Psoas muscle (tissue), 8 donors: ENCODE measurements at places on chromosomes 2 and 18.

DNA sequence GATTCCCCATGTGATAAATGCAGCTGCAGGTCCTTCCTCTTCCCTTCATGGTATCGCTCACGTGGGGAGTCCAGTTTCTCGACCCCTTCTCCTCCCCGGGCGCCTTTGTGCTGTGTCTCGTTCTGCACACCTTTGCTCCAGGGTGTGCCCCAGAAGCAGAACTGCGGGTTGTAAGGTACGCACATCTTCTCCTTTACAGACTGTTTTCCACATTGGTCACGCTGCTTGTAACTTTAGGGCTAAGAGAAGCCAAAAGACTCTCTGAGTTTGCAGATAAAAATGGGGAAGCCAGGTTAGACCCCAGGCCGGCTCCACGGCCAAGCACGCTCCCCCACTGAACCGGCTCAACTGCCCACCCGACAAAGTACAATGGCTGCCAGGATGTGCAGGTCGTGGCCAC lies 45.9 kb upstream of the TFCP2L1 start:
- no peak for DNase-seq

GRCh38 chr2:96320728-96321622 lies 4.1 kb upstream of the ITPRIPL1 start:
- DNase-seq: peak; percentile 65

DNA sequence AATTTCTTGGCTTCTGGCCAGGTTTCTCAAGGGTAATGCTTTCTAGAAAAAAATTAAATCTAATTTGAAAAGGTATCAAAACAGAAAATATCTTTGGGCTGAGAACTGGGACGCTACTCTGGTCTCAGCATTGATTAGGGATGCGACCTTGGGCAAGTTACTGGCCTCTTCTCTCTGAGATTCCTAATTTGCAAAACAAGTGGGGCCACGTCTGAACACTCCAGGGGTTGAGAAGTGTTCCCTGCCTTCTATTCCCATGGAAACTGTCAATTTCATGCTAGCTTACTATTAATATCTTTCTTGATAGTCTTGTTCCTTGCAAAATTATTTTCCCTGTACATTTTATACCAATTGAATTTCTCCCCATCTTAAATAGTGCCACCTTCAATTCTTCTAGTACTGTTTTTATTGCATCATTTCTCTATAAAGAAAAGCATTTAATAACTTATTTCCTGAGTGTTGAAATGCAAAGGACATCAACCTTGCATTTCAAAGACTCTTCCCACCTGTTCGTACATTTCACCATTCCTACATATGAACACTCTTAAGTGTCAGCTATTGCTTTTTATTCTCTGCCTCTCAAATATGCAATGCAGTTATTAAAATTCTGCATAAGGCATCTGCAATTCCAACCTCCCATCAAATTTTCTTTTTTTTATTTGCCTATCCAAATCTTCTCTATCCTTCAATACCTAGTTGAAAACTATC lies 118.3 kb upstream of the DSEL start:
- no peak for DNase-seq

- peak; percentile 46 for DNase-seq
Measured at GRCh38 chr18:79413901-79414300, 18.2 kb downstream of the NFATC1 start.

GRCh38 chr18:80238651-80239260 lies 8.6 kb downstream of the PARD6G start:
- DNase-seq: no peak

GRCh38 chr2:117982376-117983033 lies 31.4 kb downstream of the CCDC93 start:
- no peak for DNase-seq

DNA sequence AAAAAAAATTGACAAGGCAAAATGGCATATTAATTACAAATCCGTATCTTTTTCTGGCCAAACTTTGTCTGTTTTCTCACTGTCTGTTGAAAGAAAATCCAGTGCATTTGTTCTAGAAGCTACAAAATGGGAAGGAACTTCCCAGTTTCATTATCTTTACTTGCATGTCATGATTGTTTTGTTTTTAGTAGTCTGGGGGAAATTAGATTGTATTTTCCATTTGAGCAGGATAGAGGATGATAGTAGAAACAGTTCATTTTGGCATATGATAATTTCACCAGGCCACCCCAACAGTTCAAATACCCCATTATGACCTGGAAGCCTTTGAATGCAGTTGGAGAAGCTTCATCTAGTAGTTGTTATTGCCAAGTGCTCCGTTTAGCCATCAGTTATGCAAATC lies 77.5 kb upstream of the RANBP2 start:
- no peak for DNase-seq

DNA sequence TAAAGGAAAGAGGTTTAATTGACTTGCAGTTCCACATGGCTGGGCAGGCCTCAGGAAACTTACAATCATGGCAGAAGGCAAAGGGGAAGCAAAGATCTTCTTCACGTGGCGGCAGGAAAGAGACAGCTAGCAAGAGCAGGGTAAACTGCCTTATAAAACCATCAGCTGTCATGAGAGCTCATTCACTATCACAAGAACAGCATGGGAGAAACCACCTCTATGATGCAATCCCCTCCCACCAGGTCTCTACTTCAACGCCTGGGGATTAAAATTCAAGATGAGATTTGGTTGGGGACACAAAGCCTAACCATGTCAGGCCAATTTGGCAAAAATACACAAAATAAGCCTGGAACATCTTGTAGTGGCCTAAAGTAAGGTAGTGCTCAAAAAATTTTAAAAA lies 152.6 kb downstream of the COL6A3 start:
- DNase-seq: no peak

GRCh38 chr2:46335391-46336282 lies 38.4 kb downstream of the EPAS1 start:
- no peak for DNase-seq

GRCh38 chr2:39394516-39394961 lies 42.5 kb downstream of the MAP4K3 start:
- no peak for DNase-seq

GRCh38 chr2:132692816-132693215 lies 22.8 kb upstream of the LYPD1 start:
- DNase-seq: no peak

GRCh38 chr2:135694711-135695110 lies 46.9 kb upstream of the UBXN4 start:
- DNase-seq: no peak

GRCh38 chr2:64400733-64401528 lies 53.0 kb upstream of the LGALSL start:
- no peak for DNase-seq

DNA sequence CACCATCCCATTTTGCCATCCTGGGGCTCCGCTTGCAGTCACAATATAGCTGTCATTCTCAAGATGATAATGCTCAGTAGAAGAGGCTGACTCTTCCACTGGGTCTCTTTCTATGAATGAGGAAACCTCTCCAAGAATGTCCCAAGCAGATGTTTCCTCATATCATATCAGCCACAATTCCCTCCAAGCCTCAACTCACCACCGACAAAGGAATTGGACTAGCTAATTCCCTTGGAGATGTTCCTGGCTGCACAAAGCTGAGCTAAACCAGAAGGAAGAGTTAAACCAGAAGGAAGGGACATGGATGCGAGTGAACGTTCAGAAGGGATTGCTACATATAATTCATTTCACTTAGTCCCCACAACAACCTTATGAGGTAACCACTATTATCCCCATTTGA lies 65.0 kb upstream of the NPAS2 start:
- no peak for DNase-seq

DNA sequence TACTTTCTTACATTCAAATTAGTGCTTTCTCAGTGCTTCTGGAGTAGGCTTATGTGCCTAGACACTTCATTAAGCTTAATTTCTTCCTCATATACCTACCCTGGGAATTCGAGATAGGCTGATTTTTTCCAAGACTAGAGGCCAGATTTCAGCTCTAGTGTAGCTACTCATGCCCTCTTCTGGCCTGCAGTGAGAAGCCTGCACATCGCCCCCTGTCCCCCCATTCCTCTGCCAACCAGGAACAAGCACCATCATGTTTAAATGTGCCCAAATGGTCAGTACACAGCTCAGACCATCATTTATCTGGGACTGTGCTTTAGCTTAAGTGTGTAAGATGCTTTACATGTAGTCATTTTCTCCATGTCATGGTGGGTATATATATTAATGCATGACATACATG lies 1218.8 kb upstream of the LRRTM1 start:
- DNase-seq: no peak

- no peak for DNase-seq
Measured at GRCh38 chr2:228135300-228135699, 46.2 kb downstream of the SPHKAP start.

DNA sequence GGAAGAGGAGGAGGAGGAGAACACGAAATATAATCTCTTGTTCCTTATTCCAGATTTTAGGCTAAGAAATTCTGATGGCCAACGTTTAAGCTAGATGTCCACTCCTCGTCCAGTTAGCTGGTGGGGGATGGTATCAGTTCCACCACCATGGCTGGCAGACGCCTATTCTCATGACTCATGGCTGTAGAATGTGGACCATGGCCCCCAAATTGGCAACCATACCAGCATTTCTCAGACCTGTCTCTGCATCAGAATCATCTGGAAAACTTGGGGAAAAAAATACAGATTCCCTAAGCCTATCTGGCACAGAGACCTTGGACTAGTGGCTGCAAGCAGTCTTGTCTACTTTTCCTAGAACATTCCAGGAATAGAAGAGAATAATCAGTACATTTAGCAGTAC lies 267.7 kb upstream of the SIX2 start:
- DNase-seq: no peak

DNA sequence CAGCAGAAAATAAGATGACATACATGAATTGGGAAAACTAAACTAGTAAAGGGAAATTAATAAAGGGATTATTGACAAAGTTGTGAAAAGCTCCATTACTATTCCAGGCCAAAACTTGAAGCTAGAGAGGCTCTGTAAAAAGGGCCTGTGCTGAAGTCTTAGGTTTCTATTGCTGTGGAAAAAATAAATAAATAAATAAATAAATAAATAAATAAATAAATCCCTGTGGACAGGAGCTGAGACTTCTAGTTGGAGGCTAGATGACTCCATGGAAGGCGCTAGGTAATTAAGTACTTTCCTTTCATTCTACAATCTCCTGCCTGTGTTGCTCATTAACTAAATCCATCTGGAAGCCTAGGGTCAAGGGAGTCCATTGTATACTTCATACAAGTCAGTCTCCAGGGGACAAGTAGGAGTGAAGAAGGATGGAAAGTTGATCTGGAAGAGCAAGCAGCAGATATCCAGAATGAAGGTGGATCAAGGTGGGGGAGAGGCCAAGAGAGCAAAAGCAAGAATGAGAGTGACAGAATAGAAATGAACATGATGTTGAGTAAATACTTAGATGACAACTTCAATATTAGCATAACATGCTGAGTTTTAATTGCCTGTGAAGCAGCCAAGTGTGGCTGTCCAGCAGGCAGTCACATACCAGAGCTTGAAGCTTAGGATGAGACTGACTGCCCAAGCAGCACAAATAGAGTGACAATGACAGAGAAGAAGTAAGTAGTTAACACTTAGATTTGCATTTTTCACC lies 26.2 kb upstream of the CCNT2 start:
- no peak for DNase-seq

- no peak for DNase-seq
Measured at GRCh38 chr2:219104107-219105035, 43.6 kb upstream of the IHH start.

DNA sequence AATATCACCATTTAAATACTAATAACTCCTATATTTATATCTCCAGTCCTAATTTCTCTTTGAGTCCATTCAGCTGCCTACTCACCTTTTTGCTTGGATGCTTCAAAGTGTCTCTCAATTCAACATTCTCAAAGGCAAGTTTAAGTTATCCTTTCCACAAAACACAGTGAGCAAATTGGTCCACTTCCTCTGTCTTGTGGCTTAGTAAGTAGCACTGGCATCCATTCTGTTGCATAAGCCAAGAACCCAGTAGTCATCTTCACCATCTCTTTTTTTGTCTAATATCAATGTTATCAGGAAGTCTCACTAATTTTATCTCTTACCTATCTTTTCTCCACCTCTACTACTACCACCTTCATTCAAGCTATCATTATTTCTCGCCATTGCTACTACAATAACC lies 27.4 kb upstream of the IL1RL1 start:
- no peak for DNase-seq

DNA sequence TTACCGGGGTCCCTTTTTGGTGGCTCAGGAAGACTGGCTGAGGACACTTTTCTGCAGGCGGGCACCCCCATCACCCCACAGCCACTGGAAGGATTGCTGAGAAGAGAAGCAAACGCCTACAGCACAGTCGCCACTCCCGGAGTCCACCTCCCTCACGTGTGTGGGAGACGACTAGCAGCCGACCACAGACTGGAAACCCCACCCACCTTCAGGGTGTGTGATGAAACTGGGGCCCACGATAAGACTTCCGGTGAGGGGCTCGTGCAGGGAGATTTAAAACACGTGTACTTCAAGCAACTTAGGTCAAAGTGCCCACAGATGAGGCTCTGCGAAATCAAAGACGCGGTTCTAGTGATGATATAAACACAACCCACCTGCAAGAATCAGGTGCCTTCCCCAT lies 26.3 kb downstream of the MBP start:
- no peak for DNase-seq

- peak; percentile 71 for DNase-seq
Measured at GRCh38 chr2:239716536-239717318, 308.4 kb downstream of the NDUFA10 start.

DNA sequence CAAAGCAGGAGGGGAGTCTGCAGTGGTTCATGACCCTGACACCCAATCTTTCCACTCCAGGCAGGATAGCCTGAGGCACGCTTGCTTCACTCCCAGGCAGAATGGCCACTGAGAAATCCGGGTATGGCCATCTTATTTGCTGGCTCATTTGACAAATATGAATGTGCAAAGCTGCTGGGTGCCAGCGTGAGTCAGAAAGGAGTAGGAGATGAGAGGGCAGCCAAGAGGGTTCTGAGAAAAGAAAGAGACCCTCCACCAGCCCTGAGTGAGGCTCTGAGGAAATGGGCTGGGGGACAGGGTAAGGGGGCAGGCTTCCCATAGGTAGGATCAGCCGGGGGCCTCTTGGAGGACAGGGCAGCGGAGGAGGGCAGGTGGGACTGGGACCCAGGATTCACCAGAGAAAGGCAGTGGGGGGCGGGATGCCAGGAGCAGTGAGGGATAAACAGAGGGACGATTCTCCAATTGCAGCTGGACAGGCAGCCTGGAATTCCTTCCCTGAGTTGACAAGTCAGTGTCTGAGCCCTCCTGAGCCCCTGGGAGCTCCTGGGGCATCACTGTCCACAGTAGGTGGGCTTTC lies 15.2 kb downstream of the RAMP1 start:
- no peak for DNase-seq

GRCh38 chr2:216163518-216163917 lies 54.4 kb downstream of the XRCC5 start:
- no peak for DNase-seq
